Amygdala (tissue), 56 donors: ENCODE measurements at places on chromosomes 1 and 21.

DNA sequence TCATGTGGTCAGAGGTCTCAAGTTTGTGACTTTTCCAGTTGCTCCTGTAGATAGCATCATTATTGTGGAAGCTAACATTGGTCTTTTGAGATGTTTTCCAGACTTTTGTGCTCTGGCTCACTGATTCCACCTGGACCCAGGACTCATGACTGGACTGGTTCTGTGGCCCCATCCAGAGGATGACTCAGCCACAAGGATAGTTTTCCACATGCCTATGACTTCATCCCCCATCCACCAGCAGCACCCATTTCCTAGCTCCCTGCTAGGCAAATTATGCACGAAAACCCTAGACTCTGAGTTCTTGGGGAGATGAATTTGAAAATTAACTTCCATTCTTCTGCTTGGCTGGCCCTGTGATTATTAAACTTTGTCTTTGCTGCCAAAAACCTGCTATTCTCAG, 949.3 kb downstream of the MRPL39 start:
- no peak for DNase-seq

- DNase-seq: no peak
Measured at GRCh38 chr1:16442265-16442664, 1.7 kb downstream of the NECAP2 start.

- no peak for DNase-seq
Measured at GRCh38 chr1:3597599-3597964, 13.7 kb downstream of the MEGF6 start.

- no peak for DNase-seq
Measured at GRCh38 chr1:117609471-117609911, 3.6 kb downstream of the TENT5C start.

DNA sequence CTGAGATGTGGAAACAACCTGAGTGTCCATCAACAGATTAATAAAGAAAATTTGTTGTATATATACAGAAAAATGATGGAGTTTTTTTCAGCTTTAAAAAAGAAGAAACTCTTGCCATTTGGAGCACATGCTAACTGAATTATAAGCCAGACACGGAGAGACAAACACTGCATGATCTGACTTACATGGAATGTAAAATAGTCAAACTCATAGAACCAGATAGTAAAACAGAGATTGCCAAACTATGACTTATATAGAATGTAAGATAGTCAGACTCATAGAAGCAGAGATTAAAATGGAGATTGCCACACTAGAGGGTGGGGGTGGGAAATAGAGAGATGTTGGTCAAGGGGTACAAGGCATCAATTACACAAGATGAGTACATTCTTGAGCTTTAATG, 1786.6 kb downstream of the PLA2G4A start:
- no peak for DNase-seq

DNA sequence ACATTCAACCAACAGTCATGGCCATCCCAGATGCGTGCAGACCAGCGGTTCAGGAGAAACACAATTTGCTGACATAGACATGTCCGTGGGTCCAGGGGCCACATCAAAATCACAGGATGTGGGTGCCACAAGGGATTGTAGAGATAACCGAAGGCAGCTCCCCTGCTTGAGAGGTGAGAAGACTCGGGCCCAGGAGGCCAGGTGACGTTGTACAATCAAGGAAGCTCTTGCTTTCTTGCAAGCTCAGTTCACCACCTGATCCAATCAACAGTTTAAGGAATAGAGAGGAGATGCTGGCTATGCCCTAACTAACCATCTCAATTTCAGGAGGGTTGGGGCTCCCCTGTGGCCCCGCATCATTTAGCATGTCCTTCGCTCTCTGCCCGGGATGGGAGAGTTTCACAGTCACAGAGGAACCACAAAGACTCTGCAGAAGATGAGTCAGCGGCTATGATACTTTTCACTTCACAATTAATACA, 19.5 kb downstream of the UBASH3A start:
- no peak for DNase-seq

DNA sequence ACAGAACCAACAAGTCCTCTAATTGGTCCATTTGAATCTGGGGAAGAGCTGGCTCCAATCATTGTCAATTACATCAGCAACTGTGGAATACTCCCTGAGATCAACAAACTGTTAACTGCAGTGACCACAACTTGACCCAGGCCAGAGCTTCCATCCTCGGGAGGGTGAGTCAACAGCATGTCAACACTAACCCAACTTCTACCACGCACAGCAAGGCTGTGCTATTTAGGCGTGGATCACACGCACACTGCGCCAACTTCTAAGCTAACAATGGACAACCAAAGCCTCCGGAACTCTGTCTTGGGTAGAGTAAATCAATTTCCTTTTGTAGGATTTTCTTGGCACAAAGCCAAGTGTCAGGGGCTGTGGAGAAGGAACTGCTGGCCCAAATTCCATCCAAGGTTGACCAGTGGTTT, 30.4 kb downstream of the APP start:
- no peak for DNase-seq

DNA sequence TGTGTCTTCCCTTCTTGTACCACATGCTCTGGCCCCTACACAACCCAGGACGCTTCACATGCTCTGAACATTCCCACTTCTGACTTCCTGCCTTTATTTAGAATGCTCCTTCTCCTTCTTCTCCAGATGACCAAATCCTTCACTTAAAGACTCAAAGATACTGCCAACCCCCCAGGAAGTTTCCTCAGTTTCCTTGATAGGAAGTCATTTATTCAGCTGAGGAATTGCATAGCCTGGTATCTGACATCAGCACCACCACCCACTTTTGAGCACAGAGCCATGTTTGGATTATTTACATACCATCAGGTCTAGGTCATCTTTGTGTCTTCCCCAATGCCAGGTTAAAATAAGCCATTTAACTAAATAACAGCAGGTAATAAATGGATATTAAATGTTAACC, 42.4 kb downstream of the GFI1 start:
- no peak for DNase-seq

DNA sequence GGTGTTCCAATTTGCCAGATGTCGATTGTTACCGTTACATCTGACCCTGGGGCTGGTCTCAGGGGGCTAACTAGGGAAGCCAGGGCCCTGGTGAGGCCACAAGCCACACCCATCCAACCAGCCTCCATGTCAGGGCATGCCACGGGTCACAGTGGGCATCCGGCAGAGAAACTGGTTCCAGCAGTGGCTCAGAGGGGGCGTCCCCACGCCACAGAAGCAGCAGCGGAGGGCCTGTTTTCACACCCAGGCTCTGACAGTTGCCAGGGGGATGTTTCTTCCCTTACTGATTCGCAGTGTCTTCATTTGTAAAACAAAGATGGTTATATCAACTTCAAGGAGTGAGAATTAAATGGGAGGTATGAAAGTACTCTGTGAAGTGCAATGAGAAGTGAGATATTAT, 75.0 kb upstream of the COX20 start:
- DNase-seq: no peak

GRCh38 chr1:67769633-67770256, 63.5 kb downstream of the GNG12 start:
- no peak for DNase-seq
